Activated T-helper 1 cell treated with anti-CD3 and anti-CD28 coated beads, Interleukin-2, amount 50 U/mL, for 16 hours (primary cell): ENCODE measurements at places on chromosomes 16 and 17.
A peak's percentile ranks its signal among the peaks of the same experiment; 100 is the strongest.

GRCh38 chr17:14360856-14361255 lies 60.0 kb downstream of the HS3ST3B1 start:
- no peak for DNase-seq

DNA sequence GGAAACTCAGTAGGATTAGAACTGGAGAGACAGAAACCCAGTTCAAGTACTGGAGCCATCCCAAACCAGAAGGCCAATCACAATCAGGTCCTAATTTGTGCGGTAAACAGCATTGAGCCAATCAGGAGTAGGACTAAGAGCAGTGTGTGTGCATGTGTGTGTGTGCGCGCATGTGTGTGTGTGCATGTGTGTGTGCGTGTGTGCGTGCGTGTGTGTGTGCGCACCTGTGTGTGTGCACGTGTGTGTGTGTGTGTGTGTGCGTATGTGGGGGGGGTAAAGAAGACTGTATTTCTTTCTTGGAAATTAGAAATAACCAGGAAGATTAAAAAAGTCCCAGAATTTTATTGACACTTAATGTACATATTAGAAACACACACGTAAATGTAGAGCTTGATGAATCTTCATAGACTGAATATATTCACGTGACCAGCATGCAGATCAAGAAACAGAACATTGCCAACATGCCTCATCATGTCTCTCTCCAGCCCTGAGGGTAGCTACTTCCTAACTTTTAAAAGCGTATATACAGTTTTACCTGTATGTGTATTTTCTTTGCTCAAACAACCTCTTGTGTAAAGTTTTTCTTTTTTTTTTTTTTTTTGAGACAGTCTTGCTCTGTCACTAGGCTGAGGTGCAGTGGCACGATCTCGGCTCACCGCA lies 919 bp upstream of the DHRS7C start:
- no peak for DNase-seq

GRCh38 chr16:82834151-82834815 lies 207.5 kb downstream of the CDH13 start:
- no peak for DNase-seq

- DNase-seq = no peak
Measured at GRCh38 chr17:36485805-36486203, 677 bp upstream of the ZNHIT3 start.

GRCh38 chr16:11871193-11871592 lies 19.9 kb upstream of the RSL1D1 start:
- DNase-seq = no peak

GRCh38 chr17:19726631-19727376 lies 10.4 kb upstream of the SLC47A2 start:
- no peak for DNase-seq

GRCh38 chr16:11064202-11064540 lies 119.8 kb downstream of the CLEC16A start:
- no peak for DNase-seq

- no peak for DNase-seq
Measured at GRCh38 chr17:44747566-44747965, 11.2 kb upstream of the ADAM11 start.

- DNase-seq = peak; percentile 57
Measured at GRCh38 chr16:21646721-21647561, 5.5 kb downstream of the IGSF6 start.

GRCh38 chr16:54926166-54926838 lies 4.4 kb upstream of the IRX5 start:
- no peak for DNase-seq

DNA sequence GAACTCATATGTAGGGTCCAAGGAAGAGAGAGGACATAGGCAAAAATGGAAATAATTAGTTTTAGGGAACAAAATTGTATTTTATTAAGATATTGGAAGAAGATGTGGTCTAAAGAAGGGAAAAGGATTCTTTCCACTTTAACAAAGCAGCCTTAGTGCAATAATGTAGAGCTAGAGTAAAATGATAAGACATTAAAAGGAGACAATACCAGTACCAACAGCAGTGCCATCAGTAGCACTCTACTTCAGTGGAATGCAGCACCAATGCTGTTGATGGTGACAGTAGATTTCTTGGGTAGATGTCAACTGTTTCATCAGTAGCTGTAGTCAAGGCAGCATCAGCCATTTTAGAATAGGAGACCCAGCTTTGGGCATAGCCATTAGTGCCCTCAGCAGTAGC lies 124.3 kb downstream of the BRIP1 start:
- DNase-seq = no peak

- DNase-seq = no peak
Measured at GRCh38 chr16:75099738-75100602, 16.6 kb downstream of the LDHD start.

GRCh38 chr16:21162661-21163151 lies 4.2 kb downstream of the LDAF1 start:
- DNase-seq = no peak

GRCh38 chr16:31179219-31179746 lies 656 bp upstream of the FUS start:
- no peak for DNase-seq
